ENCODE measurements at places on chromosomes 1 and 21.
A peak's percentile ranks its signal among the peaks of the same experiment; 100 is the strongest.

DNA sequence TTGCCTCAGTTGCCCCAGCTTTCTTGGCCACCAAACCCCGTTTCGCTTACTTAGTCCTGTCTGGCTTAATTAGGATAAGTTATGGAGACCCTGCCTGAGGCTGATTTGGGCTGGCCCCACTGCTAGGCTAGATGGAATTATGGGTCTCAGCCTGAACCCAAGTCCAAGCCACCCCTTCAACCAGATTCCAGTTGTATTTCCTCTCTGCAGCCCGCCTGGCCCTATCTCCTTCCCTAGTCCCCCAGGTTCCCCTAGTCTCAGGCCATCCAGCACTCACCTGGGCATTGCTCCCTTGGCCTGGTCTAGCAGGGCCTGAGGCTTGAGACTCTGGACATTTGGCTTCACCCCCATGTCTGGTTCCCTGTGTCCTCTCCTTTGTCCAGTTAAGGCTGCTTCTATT lies 111.7 kb upstream of the IPO9 start:
- no peak for DNase-seq

DNA sequence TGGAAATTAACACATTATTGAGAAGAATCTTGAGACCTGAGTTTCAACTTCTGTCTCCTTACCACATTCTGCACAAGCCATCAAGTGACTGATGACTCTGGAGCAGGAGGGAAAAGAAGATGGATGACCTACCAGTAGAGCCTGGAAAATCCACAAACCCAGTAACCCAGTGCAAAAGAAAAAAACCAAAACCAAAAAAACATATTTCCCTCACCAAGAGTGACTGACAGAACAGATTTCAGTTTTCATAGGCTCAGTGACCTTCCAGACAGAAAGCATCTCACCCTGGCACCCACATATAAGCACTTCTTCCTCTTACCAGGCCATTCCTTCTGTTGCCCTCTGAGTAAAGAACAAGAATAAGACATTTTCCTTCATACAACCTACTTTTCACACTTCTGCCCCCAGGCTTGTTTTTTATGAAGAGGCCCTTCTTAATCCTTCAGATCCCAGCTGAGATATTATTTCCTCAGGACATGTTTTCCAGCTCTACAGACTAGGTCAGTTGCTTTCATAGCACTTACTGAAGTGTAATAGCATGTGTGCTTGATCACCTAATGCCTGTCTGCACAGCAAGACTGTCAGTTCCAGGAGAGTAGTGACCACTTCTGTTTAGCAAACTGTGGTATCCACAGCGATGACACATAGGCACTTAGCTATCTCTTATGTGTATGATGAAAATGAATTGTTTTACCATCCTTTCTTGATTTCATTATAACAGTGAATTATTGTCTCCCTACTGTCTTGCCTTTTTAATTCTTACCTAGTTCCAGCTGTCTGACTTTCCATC lies 4.0 kb downstream of the TSACC start:
- DNase-seq: no peak

GRCh38 chr1:224287714-224288113 lies 42.3 kb downstream of the NVL start:
- DNase-seq: no peak

DNA sequence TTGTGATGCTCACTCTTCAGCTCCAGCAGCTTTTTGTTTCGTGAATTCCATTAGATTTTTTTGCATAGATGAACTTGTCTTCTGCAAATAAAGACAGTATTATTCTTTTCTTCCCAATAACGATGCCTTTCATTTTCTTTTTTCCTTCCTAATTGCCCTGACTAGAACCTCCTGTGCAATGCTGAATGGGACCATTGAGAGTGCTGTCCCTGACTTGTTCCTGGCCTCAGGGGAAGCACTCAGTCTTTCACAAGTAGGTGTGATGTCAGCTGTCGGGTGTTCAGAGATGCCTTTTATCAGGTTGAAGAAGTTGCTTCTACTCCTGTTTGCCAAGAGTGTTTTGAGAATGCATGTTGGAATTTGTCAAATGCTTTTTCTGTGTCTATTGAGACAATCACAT lies 64.3 kb upstream of the ADARB1 start:
- no peak for DNase-seq

DNA sequence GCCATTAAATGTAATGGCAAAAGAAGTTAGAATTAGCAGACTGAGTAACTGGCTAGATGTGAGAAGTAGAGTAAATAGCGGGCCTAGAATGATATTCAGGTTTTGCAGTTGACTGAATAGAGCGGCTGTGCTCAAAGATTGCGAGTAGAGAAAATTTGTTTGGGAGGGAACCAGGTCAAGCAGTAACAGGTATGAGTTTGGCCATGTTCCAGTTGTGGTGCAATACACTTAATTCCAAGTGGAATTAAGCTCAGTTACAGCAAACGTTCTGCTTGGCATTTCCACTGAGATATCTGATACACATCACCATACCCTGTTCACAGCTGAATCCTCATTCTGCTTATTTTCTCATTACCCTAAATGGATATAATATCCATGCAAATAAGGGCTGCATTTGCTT lies 1382.9 kb downstream of the MRPL39 start:
- DNase-seq: no peak

DNA sequence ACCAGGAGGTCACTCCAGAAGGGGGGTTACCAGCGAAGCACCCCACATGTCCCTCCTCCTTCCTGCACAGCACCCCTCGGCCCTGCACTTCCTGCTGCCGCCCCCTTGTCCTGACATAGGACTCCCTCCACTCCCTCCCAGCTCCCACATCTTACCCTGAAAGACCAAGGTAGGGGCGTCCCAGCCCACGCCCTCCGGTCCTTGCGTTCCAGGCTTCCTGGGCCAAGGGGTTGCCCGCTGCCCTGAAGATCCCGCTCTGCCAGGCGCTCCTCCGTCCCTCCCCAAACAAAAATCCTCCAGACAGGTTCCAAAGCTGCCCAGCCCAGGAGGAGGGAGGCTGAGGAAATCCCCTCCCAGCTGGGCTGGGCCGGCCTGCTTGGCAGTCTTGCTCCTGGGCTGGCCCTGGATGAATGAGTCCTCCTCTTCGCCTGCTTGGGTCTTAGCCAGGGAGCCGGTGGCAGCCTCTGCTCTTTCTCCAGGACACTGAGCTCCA lies at the start of gene RHBDL2:
TSS of gene RHBDL2 (minus strand) at position 304 of the 493 bp plus-strand sequence. CDS start 22,618 bp downstream, outside the sequence.
- DNase-seq: no peak

DNA sequence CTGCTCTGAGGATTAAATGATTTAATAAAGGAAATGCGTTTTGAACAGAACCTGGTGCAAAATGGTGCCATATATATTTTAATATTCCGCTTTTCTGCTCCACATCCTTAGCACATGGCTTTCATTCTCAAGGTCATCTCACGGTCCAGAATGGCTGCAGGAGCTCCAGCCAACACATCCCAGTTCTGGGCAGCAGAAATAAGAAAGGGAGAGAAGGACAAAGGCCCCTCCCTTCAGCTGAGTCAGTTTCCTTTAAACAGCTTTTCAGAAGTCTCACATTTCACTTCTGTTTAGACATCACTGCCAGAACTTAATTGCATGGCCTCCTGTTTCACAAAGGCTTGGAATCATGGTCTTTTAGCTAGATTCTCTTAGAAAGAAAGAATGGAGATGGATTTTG lies 75.2 kb upstream of the LRRN2 start:
- DNase-seq: no peak

- DNase-seq: peak; percentile 37
Observed at GRCh38 chr1:204746838-204747442, 61.4 kb upstream of the LRRN2 start.

DNA sequence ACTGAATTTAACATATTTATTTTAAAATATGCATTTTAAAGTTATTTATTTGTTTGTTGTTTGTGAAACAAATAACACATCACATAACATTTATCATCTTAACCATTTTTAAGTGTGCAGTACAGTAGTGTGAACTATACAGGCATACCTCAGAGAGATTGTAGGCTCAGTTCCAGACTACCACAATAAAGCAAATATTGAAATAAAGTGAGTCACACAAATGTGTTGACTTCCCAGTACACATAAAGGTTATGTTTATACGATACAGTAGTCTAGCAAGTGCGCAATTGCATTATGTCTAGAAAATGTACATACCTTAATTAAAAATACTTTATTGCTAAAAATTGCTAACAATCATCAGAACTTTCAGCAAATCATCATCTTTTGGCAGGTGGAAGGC lies 739.4 kb upstream of the ADGRL4 start:
- DNase-seq: no peak

GRCh38 chr1:203621559-203622262 lies 4.9 kb upstream of the ATP2B4 start:
- no peak for DNase-seq

GRCh38 chr21:32990666-32991065 lies 35.1 kb upstream of the OLIG2 start:
- DNase-seq: no peak

GRCh38 chr1:62826901-62827300 lies 43.0 kb downstream of the ATG4C start:
- no peak for DNase-seq

Data from stimulated activated CD4-positive, alpha-beta T cell treated with anti-CD3 and anti-CD28 coated beads, Interleukin-4, amount 100 ng/mL, for 4 hours (primary cell).